ENCODE measurements at places on chromosomes 13 and 19.

GRCh38 chr19:34712395-34713261 is 21.4 kb upstream of the ZNF181 start:
- peak; percentile 93 for DNase-seq

GRCh38 chr13:74191410-74191809 is 57.2 kb upstream of the KLF12 start:
- no peak for DNase-seq

DNA sequence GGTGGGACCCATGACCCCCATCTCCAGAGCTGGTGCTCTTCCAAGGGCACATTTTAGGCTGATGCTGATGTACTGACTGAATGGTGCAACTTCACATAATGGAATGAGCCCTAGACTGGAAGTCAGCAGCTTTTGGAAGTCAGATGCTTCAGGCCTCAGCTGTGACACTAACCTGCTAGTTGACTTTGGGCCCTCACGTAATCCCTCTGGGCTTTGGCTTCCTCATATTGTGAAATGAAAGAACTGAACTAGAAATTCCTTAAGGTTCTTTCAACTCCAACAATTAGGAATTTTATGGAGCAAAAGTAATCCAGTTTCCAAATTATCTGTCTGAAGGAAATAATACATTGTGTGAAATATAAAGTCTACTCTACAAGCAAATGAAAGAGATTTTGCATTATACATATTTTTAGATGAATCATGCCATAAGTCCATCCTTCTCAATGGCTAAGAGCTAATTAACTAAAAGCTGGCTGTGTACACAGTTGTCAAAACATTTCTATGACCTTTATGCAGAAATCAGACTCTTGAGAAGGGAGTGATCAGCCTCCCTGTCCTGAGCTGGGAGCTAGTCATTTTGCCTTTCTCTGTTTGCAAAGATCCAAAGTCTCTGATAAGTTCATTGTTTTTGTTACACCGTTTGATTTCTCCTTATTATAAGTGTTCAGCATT is 204.2 kb downstream of the DCLK1 start:
- DNase-seq, result peak; percentile 42

DNA sequence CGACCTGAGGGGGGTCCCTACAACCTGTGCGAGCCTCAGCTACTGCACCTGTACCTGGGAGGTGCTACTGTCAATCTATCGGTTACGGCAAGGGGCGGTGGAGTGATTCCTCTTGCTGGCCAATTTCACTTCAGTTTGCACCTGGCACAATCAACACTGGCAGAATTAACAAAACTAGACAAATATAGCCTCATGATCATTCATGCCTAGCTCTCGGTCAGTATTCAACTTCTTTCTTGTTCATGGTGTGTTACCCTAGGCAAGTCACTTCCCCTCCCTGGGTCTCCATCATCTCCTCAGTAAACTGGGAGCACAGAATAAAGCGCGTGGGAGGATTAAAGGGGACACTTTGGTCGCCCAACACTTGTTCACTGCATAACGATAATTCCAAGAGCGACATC is 618 bp downstream of the HAUS8 start:
- DNase-seq, result no peak

DNA sequence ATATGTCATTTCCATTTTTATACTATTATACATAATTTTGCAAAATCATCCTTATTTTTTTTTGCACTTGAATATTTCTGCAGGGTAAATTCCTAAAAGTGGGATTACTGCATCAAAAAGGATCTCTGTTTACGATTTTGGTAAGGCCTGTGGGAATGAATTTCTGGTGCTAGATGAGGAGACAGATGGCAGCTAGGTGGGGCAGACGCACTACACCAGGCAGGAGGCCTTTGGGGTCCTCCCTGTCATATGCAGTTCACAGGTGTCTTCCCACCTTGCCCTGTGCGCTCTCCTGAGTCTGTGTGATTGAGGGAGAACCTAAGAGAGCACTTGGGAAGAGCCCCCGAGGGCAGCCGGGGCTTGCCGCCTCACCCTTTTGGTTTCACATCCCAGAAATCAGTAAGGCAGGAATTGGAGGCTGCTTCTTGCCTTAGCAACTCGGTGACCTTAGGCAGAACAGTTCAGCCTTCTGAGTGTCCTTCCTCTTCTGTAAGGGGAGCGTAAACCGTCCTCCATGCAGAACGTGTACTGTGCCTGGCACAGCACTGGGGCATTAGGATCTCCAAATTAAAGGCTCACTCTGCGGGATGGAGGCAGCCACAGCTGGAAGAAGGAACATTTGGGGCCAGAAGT is 13.4 kb upstream of the GJB2 start:
- no peak for DNase-seq

GRCh38 chr13:74945637-74946036 is 536.3 kb downstream of the TBC1D4 start:
- DNase-seq, result no peak

DNA sequence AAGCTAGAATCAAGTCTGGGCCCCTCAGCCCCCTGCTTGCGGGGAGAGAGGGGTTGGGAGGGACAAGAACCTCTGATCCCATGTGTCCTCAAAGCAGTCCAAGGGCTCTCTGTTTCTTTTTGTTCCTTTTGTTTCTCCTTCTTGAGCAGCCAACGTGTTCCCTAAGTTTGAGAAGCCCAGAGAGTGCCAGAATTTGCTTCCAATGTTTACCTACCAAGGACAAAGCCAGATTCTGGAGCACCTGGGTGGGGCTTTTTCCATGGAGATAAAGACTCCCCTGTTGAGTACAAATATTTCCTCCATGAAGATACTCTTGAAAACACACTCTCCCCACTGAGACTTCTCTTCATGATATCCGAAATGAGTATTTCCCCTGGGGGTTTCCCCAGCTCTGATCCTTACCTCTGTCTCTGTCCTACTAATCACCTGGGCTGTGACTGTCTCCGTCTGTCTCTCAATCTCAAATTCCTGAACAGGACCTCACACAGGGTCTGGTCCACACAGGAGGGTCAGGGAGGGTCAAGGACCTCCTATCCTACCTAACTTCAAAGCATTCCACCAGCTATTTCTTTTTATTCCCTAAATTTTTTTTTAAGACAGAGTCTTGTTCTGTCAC is 27.4 kb downstream of the CD177 start:
- no peak for DNase-seq

- DNase-seq, result peak; percentile 82
Observed at GRCh38 chr19:3224346-3225168, at the start of gene CELF5. Gene CELF5, plus strand, starts transcription at chr19:3224661. Its CDS starts 79 bp downstream, at chr19:3224740.

GRCh38 chr13:92954746-92955145 is 271.9 kb upstream of the GPC6 start:
- peak; percentile 24 for DNase-seq

DNA sequence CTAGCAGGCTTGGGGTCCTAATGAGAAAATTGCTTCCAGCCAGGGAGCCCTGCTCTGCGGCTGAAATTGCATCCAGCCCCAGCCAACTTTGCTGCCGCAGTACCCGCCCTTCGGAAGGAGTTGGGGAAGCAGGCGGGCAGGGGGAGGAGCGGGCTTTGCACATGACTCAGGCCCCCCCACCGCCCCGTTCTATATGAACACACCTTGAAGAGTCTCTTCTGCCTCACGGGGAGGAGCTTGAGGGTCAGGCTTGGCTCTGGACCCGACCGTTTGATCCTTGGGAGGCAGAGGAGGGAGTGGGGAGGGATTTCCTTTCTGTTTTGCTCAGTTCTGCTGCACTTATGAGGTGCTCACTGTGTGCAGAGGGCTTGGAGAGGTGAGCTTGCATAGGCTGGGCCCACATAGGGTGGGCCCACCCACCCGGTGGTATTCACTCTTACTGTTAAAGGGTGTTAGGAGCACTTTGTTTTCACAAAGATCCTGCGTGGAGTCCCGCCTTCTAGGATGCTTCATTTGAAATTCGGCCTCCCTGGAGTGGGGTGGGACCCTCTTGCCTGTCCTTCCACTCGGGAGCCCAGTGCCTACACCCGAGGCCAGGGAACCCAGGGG is 46.5 kb downstream of the LYL1 start:
- peak; percentile 83 for DNase-seq

GRCh38 chr19:48608798-48609263 is 2.3 kb downstream of the SPACA4 start:
- peak; percentile 40 for DNase-seq

DNA sequence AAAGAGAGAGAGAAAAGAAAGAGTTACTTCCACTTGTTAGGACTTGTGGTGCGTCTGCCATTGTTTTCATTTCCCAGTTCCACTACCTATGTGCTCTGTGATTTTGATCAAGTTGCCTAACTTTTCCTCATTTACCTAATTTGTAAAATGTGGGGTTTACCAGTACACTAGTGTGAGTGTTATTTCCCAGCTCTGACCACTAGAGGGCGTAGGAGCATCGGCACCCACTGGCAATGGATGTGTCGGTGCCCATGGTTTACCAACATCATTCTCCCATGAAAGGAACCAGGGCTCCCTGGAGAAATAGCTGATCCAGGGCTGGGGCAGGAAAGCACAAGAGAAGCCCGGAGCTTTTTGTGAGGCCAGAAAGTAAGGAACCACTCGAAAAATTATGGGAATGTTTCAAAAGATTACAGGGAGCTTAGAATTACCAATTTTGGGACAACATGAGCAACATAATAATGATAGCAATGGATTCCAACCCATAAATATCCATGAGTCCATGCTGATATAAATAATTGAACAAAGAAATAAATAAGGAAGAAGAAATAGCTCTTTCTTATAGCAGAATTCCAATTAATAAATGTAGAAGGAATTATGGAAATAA is 15.1 kb upstream of the CEACAM4 start:
- peak; percentile 71 for DNase-seq

GRCh38 chr19:50330365-50331078 is 1.3 kb upstream of the KCNC3 start:
- DNase-seq, result peak; percentile 49

DNA sequence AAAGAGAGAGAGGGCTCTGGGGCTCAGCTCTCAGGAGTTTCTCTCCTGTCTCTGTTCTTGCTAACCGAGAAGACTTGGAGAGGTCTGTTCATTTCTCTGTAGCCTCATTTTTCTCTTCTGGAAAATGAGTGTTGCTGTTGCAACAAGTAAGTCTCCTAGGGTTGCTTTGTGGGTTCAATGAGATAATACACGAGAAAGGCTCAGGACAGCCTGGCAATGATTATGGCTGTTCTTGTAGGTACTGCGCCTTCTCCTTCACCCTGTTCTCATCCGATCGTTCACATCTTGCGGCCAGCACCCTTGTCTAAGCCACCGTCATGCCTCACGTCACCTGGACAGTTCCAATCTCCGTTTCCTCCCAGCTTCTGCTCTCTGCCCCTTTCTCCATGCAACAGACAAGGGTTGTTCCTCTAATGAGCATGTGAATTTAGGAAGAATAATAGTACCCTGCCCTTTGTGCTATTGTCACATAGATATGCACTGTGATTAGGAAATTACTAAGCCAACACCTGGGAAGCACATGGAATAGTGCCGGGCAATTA is 4.2 kb downstream of the C5AR1 start:
- DNase-seq, result no peak

DNA sequence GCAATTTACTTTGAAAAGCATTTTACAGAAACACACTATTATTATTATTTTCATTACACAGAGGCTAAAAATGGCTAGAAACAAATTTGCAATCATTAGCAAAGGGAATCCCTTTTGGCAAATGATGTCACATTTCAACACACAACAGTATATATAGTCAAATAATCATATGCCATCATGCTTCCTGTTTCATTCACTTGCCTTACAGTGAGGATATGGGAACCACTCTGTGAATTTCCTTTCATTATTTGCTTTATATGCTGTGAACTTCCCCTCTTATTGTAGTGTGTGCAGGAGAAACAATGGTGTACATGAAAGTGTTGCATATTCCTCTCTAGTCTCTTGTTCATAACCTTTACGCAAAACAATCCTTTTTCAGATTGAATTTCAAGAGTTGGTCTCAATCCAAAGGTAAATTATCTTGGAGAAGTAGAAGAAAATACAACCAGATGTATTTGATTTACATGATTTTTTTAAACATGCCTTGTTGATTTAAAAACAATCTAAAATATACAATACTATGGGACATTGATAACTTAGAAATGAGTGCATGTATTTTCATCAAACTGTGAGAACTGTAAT is 657.3 kb downstream of the EFNB2 start:
- peak; percentile 37 for DNase-seq

- peak; percentile 47 for DNase-seq
Observed at GRCh38 chr13:62920159-62920558, 1504.5 kb upstream of the PCDH20 start.

Measured in adipocyte (in vitro differentiated cells).